ENCODE measurements at places on chromosomes 2 and 18. TPM values are rescaled to one million over a fixed set of nuclear protein-coding genes. Genes with fewer than 3 reads are reported as not detected.

DNA sequence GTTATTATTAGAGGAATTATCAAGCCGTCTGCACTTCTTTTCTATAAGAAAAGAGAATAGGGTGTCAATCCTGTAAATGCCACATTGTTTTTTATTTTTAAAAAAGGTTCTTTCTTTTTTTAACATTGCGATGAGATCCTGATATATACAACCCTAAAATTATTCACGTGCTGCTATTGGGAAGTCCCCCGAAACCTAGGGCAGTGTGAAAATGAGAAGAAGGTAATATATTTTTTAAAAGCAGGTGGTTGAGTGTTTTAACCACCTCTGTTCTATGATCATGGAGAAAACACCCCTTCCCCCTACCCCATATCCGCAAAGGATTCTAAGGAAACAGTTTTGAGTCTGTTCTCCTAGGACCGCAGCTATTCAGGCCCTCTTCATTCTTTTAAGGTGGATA is 94.5 kb upstream of the KLHL14 start:
- H3K27ac ChIP-seq, result no peak overlapping the region
- no peak for DNase-seq
- H3K4me3 ChIP-seq, result no peak overlapping the region
- H3K36me3 ChIP-seq, result no peaks in the 10 kb centered on the region
- no peaks in the 10 kb centered on the region for H3K27me3 ChIP-seq

- no peak for DNase-seq
- no peak overlapping the region for H3K4me3 ChIP-seq
- no peak overlapping the region for H3K27ac ChIP-seq
- no peaks in the 10 kb centered on the region for H3K36me3 ChIP-seq
Measured at GRCh38 chr2:18540872-18541271, 19.6 kb downstream of the RDH14 start.

- H3K4me3 ChIP-seq, result no peak overlapping the region
- H3K27ac ChIP-seq, result no peak overlapping the region
- H3K36me3 ChIP-seq, result no peaks in the 10 kb centered on the region
- peaks cover 15% of the 10 kb centered on the region for H3K4me1 ChIP-seq
Measured at GRCh38 chr18:24629921-24630320, 169.5 kb downstream of the HRH4 start.

DNA sequence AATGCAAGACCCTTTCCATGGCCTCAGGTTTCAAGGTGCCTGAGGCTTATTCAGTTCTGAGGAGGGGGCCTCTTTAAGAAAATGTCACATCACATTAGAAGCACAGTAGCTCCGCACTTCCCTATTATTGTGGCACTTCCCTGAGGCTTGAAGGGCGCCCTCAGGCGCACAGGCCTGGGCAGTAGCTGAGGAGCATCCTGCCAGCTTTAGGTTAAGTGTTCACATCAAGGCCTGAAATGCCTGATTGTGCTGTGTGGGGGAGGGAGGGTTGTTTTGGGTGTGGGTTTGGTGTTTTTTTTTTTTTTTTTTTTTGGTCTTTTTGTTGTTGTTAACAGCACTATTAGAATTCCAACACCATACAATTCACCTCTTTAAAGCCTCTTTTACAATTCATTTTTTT is 107.9 kb downstream of the CABLES1 start:
- H3K27me3 ChIP-seq, result no peaks in the 10 kb centered on the region
- no peak overlapping the region for H3K4me3 ChIP-seq
- DNase-seq, result no peak
- H3K36me3 ChIP-seq, result peaks cover 47% of the 10 kb centered on the region
- no peak overlapping the region for H3K27ac ChIP-seq
- peaks cover 4% of the 10 kb centered on the region for H3K4me1 ChIP-seq

The TUBB8B gene
- not detected for total RNA-seq

DNA sequence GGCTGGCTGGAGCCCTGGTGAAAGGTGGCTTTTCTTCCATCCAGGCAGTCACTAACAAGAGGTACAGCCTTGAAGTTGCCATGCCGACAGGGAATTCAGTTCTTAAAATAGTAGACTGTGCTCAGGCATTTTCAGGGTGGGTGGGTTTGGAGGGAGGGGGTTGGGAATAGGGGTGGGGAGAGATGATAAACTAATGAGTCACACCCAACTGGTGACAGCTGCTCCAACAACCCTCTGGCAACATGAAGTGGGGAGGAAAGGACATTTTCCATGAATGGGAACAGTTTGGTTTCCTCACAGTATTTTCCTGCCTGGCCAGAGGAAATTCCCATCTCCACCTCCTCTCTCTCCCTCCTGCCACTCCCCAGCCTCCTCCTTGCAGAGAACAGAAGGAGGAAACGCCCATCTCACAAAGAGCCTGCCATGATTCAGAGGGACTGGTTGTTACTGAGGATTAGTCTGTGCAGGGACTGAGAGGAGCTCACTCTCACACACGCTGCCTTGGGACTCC is 113.0 kb upstream of the SLC1A4 start:
- H3K4me1 ChIP-seq, result peaks cover 5% of the 10 kb centered on the region
- no peaks in the 10 kb centered on the region for H3K36me3 ChIP-seq
- H3K4me3 ChIP-seq, result no peak overlapping the region

All from IMR-90 (cell line).